ACHN (cell line): ENCODE measurements at places on chromosomes 1 and 21.

DNA sequence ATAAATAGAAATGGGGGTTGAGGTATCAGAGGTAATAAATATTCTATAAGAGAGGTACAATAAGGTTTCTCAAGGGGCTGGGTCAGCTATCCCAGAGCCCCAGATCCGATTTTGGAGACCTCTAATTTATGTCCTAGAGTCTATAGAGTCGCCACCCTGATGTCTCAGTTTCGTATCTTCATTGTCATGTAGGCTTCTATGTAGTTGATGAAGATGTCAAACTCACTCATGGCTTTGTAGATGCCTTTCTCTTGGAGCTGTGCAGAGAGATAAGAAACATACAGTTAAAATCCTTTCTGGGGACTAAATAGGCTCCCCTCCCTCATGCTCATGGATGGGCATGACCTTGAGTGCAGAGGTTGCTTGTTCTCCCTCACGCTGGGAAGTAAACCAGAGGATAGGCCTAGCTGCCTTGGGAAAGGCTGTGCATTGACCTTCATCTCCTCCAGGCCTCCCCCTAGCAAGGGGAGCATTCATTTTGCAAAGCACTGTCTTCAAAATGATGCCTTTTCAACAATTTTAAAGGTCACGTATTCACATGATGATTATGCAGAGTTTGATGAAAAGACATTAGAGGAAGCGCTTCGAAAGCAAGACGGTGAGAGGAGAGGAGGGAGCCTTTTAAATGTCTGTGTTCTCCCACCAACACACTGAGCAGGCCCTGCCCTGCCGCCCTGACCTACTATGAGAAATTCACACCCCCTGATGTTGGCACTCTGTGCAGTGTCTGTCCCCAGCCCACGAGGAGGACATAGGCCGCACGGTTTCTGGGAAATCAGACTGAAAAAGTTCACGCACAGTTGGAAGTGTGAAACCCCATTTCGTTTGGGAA, 1.9 kb upstream of the IL19 start:
- no peak for DNase-seq

- peak; percentile 10 for DNase-seq
Measured at GRCh38 chr1:95232646-95233318, 1.2 kb upstream of the RWDD3 start.

- DNase-seq, result no peak
Measured at GRCh38 chr1:94602316-94602715, 60.8 kb upstream of the F3 start.

DNA sequence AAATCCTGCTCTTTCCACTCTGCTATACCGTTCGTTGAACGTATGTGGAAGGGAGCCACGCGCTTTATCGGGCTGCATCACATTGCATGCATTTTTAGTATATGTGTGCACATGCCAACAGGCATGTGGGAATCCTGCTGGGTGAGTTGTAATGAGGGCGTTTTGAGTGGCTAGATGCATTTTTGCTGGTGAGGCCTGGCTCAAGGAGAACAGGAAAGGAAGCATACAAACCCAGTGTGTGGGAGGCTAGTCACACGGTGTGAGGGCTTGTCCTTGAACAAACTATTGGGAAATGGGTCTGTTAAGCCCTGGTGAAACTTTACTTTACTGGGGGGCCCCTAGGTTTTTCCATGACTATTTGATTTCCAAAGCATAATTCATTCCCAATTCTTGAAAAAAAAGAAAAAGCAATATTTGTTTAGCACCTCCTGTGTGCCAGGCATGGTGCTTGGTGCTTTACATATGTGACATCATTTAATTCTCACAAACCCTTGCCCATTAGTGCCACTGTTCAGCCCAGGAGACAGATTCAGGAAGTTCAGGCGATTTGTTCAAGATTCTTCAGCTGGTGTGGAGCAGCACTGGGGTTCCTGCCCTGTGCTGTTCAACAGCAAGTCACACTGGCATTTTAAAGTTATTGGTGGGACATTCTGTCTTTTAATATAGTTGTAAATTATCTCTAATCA, 25.6 kb upstream of the JUN start:
- no peak for DNase-seq

- DNase-seq, result no peak
Measured at GRCh38 chr1:109837852-109838570, 72.6 kb upstream of the CSF1 start.

DNA sequence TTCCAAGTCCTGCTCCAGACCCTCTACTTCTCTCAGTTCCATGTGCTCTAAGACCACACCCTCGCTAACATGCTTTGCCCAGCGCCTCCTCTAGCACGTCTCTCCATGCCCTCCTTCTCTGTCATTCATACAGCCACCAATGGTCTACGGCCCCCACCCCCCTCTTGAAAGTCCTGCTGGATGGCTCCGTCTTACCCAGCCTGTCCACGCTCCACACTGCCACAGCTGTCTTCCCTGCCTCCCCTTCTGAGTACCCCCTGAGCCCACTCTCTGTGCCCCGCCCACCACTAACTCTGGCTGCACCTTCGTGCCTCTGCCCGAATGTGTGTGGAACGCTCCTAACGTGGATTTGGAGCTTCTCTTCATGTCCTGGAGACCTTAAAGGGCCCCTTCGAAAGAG, 244.6 kb downstream of the TRABD2B start:
- no peak for DNase-seq

DNA sequence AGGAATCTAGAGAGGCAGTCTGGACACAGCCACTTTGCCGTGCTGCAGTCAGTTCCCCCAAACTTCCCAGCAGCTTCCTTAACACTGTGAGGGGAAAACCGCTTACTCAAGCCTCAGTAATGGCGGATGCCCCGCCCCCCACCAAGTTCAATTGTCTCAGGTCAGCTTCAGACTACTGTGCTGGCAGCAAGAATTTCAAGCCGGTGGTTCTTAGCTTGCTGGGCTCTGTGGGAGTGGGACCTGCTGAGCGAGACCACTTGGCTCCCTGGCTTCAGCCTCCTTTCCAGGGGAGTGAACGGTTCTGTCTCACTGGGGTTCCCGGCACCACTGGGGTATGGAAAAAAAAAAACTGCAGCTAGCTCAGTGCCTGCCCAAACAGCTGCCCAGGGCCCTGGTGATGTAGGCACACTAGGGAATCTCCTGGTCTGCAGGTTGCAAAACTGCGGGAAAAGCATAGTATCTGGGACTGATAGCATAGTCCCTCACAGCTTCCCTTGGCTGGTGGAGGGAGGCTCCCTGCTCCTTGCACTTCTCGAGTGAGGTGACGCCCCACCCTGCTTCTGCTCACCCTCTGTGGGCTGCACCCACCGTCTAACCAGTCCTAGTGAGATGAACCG, 23.7 kb upstream of the HFM1 start:
- peak; percentile 21 for DNase-seq

DNA sequence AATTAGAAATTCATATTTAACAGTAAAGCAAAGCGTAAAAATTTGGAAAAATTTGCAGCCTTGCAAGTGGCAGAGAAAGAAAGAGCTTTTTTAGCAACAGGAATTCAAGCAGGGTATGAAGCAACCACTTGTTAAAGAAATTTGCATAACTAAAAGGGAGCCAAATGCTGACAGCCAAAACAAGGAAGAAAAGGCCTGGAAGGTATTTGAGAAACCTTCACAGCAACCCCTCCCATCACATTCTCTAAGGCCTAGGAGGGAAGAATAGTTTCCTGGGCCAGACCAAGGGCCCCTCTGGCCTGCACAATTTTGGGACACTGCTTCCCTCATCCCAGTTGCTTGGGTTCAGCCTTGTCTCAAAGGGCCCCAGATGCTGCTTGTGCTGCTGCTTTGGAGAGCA, 672.4 kb upstream of the TMPRSS15 start:
- DNase-seq, result no peak

DNA sequence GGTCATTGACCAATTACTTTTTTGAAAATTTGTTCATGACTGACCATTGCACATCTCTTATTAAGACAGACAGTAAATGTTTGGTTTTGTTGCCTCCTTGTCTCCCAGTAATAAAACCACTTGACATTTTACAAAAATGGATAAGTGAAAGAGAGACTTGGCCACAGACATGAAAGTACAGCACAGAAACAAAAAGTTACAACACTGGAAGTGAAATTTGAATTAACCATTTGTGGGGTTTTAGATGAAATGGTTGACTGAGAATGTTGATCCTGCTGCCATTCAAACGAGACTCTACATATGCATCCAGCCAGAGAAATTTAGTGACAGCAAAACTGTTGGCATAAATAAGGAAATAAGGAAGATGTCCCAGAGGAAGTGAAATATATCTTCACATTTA, 79.3 kb upstream of the B3GALT2 start:
- no peak for DNase-seq

- DNase-seq, result no peak
Measured at GRCh38 chr1:200206761-200207160, 179.3 kb downstream of the NR5A2 start.
